ENCODE measurements at places on chromosomes 1 and 21.

GRCh38 chr1:9557624-9558023 lies 18.4 kb downstream of the SLC25A33 start:
- no peak for ATAC-seq

- no peak for ATAC-seq
Measured at GRCh38 chr21:45883090-45883489, 98.5 kb upstream of the COL6A1 start.

GRCh38 chr1:40439247-40439646 lies 11.0 kb upstream of the ZFP69B start:
- ATAC-seq, result no peak

DNA sequence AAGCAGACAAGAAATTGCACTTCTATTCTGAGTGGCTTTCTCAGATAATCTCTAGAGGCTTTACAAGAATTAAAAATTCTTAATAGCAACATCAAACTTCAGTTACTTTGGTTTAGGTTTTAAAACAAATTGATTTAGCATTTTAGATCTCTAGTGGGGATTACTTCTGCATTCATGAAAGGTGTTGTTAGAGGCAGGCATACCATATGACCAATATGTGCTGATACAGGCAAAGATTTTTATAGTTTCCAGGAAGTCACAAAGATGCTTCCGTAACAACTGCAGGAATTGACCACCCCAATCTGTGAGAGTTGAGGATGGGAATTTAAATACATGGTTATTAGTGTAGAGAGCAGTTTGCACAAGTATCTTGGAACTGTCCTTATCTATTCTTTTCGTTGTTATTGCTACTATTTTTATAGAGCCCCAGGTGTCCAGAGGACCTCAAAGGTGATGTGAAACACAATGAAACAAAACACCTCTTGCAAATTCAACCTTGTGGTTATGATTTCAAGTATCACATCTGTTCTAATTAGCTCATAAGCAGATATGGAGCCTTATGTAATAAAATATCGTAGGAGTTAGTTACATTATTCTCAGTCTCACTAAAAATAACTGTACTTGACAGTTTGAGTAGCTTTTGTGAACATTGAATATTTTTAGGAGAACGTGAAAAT lies 512.7 kb upstream of the ADGRL4 start:
- no peak for ATAC-seq

DNA sequence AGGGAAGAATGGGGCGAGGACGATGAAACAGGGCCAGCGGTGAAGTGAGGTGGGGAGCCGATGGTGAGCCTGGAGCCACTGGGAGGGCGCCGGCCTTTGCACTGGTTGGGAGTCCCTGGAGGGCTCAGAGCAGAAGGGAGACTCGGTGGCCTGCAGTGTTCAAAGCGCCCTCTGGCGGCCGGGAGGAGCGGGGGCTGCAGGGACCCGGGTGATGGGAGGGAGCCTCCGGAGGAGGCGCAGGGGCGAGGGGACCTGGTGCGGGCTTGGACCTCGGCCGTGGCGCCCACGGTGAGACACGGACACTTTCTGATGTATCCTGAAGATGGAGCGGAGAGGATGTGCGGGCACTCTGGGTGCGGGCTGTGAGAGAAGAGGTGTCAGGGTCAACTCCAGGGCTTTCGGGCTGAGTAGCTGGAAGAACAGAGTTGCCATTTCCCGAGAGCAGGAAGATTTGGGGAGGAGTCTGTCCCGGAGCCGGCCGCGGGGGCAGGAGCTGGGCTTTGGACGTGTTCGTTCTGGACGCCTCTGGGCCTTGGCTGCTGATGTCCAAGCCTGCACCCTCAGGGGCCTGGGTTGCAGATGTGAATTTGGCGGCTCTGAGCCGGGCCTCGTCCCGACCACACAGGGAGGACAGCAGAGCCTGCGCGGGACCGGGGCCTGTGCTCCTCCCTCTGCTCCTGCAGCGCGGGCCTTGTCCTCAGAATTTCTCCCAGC lies 29.7 kb downstream of the HEYL start:
- peak; percentile 59 for ATAC-seq

GRCh38 chr1:18290740-18291412 lies 183.3 kb downstream of the IGSF21 start:
- ATAC-seq, result no peak

GRCh38 chr1:93437976-93438605 lies 9.8 kb upstream of the FNBP1L start:
- peak; percentile 51 for ATAC-seq

DNA sequence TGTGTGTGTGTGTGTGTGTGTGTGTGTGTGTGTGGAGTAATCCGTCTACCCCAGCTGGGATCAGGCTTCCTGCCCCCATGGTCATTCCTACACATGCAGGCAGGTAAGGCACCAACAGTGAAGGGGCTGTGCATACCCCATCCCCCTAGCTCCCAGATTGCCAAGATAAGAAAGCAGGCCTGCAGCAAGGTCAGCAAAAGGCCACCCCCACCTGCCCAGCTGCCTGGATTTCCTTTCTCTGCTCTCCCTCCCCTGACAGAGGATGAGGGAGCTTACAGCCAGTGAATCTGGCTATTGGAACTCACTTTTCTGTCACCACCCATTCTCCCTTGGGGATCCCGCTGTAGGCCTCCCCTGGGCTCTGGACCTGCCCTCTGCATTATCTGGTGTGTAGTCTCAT lies 7.9 kb downstream of the ALX3 start:
- ATAC-seq, result no peak

DNA sequence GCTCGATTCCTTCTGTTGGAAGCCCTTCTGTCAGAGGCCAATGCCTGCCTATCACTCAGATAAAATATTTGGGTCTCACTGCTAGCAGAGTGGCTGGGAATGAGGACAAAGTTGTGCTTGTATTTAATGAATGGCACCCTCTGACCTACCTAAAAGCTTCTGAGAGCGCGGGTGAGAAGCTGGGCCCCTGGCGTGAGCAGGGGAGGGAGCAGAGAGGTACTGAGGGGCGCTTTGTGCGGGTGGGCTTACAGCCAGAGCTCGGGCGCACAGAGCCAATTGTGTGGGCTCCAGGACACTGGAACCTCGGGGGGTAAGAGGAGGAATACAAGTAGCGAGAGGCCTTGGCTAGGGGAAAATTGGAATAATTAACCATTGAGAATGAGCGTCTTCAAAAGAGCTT lies 32.3 kb downstream of the PCAT6 start:
- ATAC-seq, result no peak

GRCh38 chr1:107648071-107648470 lies 316.9 kb downstream of the VAV3 start:
- peak; percentile 91 for ATAC-seq

DNA sequence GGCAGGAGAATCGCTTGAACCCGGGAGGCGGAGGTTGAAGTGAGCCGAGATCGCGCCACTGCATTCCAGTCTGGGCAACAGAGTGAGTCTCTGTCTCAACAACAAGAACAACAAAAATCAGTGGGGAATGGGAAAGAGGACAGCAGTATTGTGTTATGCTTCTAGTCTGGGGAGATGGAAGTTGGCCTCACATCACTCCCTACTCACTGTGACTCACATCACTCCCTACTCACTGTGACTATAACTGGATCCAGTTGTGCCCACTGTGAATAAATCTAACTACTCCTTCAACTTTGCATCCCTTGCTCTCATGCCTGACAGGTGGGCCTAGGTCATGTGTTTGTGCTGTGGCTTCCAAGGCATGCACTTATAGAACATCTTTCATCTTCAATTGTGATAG lies 285.4 kb upstream of the USP24 start:
- ATAC-seq, result no peak

- ATAC-seq, result no peak
Measured at GRCh38 chr21:33432496-33432895, 29.3 kb downstream of the IFNGR2 start.

DNA sequence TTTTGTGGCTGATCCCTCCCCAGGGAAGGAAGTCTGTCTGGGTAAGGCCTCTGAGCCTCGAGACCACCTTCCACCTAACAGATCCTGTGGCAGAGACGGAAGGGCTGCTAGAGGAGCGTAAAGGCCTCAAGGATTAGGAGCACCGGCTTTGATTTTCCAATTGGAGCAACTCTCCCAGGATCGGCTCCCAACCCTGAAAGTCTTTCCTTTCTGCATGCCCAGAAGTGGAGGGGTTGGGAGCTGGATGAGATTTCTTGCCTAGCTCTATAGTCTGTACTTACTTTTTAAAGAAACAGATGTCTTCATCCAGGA lies 41.4 kb downstream of the ELK4 start:
- no peak for ATAC-seq
